Activated CD4-positive, alpha-beta T cell treated with anti-CD3 and anti-CD28 coated beads, Interleukin-2, amount 50 U/mL, for 1 hour (primary cell): ENCODE measurements at places on chromosomes 3 and 15.

GRCh38 chr15:62927836-62928235 is 114.7 kb upstream of the TPM1 start:
- no peak for DNase-seq

DNA sequence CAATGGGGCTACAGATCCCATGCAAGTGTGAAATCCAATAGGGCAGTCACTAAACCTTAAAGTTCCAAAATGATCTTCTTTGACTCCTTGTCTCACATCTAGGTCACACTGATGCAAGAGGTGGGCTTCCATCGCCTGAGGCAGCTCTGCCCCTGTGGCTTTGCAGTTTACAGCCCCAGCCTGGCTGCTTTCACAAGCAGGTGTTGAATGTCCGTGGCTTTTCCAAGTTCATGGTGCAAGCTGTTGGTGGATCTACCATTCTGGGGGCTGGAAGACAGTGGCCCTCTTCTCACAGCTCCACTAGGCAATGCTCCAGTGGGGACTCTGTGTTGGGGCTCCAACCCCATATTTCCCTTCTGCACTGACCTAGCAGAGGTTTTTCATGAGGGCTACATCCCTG is 68.5 kb upstream of the PRR20G start:
- DNase-seq: no peak

DNA sequence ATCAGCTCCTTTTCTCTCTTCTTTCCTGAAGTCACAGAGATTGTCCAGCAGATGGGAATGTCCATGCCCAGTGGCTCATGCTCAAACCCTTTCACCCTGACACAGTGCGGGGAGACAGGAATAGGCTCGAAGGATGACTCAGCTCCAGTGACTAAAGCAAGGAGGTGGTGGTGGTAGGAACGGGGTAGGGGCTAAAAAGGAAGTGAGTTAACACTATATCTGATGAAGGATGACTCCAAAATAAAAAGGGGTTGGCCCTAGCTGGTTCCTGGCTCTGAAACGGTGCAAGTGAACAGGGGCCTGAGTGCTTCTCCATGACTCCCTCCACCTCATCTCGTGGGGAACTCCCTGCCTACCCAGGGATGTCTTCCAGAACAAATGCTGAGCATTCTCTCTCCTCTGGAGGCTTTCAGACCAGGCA is 167.4 kb upstream of the LPP start:
- no peak for DNase-seq

DNA sequence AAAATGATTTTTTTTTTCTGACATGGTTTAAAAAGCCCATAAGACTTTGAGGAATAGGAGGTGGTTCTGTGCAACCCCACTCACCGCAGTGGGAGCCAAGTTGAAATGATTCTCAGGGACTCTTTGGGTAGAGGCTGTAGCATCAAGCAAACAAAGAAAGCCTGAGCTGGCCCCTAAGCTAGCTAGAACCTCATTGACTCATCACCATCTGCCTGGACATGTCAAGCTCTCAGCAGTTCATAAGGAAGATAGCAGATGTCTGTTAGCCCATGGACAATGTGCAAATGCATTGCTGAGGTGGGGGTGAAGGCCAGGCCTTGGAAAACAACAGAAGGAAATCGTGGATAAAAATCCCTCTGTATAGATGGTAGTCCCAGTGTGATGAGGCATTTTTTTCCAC is 234.8 kb downstream of the NR2F2 start:
- DNase-seq: no peak

GRCh38 chr3:58480309-58480708 is 11.6 kb upstream of the KCTD6 start:
- no peak for DNase-seq

DNA sequence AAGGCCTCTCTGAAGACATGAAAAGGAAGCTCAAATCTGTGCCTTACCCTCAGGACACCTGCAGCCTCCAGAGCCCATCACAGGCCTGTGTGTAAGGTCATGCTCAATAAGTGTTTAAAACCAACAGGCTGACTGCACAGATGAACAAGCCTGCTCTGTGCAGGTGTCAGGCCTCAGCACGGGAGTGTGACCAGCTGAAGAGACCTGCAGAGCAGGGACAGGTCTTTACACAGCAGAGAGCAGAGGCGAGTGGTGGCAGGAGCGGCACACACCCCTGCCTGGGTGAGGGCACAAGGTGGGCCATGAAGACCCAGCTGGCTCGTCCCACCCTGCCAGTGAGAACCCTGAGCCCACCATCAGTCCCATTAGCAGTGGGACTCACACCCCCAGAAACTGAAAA is 56.9 kb downstream of the ROPN1B start:
- no peak for DNase-seq

DNA sequence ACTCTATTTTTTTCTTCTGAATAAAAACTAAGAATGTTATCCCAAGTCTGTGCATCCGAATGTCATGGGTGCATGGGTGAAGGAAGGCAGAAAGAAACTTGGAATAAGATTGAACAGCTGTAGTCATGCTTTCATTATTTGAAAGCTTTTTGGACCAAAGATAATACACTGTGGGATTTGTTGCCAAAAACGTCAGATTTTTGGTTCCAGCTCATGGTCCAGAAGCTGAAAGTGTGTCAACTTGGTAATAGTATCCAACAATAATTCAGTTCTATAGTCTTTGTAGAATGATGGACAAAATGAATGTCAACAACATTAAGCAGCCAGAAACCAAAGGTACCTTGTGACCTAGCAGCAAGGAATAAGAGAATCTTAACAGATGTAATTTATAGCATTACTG is 327.9 kb upstream of the ADAMTS9 start:
- no peak for DNase-seq

DNA sequence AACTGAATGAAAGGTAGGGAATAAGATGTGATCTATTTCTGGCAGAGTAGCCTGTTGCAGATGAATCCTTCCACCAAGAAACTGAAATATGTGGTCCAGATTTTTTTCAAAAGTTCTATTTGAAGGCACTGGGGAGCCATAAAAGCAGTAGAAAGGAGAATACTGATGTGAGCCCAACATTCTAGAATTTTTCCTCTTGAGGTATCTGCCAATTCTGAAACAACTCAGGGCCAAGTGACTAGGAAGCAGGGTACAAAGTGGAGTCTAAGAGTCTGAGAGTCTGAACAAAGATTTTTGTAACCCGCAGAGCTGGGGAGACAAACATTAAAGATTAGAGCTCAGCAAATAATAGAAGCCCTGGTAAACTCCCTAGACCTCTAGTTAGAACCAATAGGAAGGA is 58.3 kb upstream of the SLCO3A1 start:
- DNase-seq: no peak

GRCh38 chr15:63554337-63554927 is 42.8 kb upstream of the FBXL22 start:
- no peak for DNase-seq

GRCh38 chr3:835096-835495 is 257.7 kb upstream of the CNTN6 start:
- no peak for DNase-seq

DNA sequence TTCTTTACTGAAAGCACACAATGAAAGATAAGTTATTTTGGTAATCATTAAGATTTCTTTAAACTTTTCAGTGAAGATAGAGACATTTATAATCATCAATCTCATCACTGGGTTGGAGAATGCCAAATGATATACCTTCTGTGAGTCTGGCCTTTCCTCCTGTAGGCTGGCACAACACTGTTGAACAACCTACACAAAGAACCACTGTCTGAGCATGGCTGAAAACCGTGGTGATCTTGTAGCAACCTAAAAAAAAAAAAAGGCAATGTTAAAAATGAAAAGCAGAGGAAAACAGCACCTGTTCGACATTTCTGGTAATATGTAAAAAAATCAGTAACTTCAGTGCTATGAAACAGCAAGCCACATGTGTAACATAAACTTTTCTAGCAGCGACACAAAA is 1.8 kb downstream of the RPS27L start:
- no peak for DNase-seq

GRCh38 chr15:74215958-74216357 is 13.4 kb upstream of the STRA6 start:
- DNase-seq: no peak

- DNase-seq: no peak
Measured at GRCh38 chr15:26670116-26670515, 102.8 kb downstream of the GABRB3 start.

DNA sequence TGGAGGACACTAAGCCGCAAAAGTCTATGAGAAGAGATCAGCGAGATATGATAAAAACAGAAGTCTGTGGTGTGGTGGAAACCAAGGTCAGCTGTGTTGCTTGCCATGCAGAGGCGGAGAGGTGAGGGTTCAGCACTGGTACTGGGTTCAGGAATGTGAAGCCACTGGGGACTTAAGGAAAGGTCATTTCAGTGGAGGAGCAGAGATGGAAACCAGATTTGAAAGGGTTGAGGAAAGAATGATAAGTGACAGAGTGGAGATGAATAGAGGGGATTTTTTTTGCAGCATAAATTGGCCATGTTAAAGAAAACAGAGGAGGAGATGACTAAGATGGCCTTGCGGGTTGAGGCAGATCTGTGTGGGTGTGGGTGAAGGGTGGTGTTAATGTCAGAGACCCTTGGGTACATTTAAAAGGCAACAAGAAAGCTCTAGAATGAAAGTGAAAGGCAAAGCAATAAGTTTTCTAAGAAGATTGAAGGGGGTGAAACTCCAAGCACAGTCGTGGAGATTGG is 265.5 kb downstream of the ADAMTSL3 start:
- no peak for DNase-seq

DNA sequence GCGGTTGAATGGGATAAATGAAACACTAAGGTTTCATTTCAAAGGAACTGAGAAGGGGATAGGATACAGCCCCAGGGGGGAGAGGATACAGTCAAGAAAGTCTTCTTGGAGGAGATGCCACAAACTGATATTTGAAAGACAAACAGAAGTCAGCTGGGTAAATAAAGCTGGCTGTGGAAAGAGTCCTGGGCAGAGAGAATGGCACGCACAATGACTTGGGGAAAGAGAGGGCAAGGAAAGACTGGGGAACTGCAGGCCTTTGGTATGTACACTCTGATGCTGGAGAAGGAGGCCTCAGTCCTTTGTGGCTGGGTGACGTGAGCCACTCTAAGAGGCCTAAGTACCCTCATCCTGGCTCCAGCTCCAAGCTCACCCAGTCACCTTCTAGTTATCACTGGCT is 45.2 kb upstream of the LMCD1 start:
- no peak for DNase-seq

- no peak for DNase-seq
Measured at GRCh38 chr3:187017511-187018230, 87.3 kb downstream of the ST6GAL1 start.
